ENCODE measurements at places on chromosomes 16 and 17.

DNA sequence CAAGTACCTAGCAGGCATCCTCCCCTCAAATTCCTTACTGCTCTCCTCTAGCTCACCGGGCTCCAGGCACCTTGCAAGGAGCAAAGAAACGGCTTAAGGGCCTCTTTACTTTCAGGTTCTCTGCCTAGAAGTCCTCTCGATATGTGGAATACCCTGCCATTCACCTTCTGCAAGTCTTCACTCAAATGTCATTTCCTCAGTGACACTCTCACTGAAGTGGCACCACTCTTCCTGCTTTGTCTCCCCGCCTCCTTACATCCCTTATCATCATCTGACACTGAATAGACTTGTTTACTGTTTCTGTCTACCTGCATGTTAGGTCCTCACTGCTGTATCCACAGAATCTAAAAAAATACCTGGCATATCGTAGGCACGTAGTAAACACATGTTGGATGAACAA, 947 bp downstream of the SLC7A6OS start:
- no peaks in the 10 kb centered on the region for H3K27me3 ChIP-seq
- no peak for DNase-seq
- peaks cover 42% of the 10 kb centered on the region for H3K4me1 ChIP-seq

- no peaks in the 10 kb centered on the region for H3K36me3 ChIP-seq
- peaks cover 1% of the 10 kb centered on the region for H3K27me3 ChIP-seq
- H3K4me3 ChIP-seq: no peak overlapping the region
- no peak overlapping the region for H3K27ac ChIP-seq
- H3K4me1 ChIP-seq: no peaks in the 10 kb centered on the region
Observed at GRCh38 chr16:81921085-81921814, 90.0 kb downstream of the SDR42E1 start.

DNA sequence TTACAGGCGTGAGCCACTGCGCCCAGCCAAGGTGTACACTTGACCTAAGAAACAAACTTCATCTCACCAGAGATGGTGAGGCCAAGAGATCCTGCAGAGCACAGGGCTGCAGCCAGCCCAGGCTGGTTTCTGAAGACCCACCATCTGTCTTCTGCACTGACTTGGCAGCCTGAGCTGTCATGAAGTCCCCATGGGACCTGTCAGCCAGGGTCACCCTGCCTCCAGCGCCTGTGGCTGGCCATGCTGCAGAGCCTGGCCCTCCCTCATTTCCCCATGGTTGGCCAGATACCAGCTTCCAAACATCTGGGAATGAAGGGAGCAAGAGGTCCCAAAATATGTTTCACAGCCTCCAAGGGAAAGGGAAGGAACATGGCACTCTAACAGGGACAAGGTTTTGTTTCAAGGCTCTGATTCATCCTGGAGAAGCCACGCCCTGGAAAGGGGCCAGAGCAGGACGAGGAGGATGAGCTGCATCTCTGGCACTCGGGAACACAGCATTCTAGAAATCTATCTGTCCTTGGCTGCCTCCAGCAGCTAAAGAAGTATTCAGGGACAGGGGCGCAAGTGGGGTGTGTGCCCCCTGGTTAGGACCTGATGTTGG, 45.3 kb downstream of the DDX19A start:
- peaks cover 45% of the 10 kb centered on the region for H3K36me3 ChIP-seq
- H3K4me3 ChIP-seq: no peak overlapping the region
- no peaks in the 10 kb centered on the region for H3K27me3 ChIP-seq
- peaks cover 4% of the 10 kb centered on the region for H3K4me1 ChIP-seq
- DNase-seq: no peak
- no peak overlapping the region for H3K27ac ChIP-seq

DNA sequence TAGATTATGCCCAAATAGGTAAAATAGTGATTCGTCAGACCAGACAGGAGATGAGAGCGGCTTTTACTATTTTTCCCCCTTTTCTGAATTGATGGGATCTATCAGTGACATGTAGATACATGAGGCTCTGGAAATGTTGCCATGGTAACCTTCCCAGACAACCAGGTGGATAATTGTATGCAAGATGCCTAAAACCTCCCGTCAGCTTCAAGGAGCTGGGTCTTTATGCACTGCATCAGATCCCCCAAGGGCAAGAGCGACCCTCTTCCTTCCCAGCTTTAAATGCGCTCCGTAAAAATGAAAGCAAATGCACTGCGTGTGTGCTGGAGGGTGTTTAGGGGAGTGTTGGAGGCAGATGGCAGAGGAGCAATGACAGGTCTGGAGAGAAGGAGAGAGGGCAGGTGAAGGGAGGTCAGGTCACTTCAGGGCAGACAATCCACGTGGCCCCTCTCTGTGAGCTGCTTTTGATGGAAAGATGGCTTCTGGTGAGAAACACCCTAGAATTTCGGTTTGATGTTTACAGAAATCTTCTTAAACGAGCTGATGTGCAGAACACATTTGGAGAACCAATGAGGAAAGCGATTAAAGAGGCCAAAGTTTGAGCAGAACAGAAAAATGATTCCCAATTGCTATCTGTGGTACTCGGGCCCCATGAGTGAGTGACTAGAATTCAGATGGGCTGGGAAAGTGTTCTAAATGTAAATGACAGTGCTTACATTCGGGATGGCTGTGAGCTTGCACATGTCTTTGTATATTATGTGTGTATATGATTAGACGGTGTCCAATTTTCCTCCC, 461.7 kb upstream of the HSBP1 start:
- no peaks in the 10 kb centered on the region for H3K36me3 ChIP-seq
- H3K4me1 ChIP-seq: no peaks in the 10 kb centered on the region
- peaks cover 5% of the 10 kb centered on the region for H3K27me3 ChIP-seq

DNA sequence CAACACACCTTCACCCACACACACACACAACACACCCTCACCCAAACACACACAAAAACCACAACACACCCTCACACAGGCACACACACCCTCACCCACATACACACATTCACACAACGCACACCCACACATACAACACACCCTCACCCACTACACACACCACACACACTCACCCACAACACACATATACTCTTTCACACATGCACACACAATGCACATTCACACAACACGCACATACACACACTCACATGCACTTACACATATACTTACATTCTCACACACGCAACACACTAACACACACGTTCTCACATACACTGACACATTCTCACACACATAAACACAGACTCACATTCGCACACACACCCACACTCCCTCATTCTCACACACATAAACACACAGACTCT, 3.8 kb downstream of the ASGR1 start:
- peaks cover 17% of the 10 kb centered on the region for H3K36me3 ChIP-seq
- peak overlapping the region; percentile 60 for H3K27ac ChIP-seq
- no peak for DNase-seq

GRCh38 chr16:23629516-23629915, 11.6 kb downstream of the PALB2 start:
- no peaks in the 10 kb centered on the region for H3K27me3 ChIP-seq
- no peak for DNase-seq
- H3K27ac ChIP-seq: no peak overlapping the region
- 0 out of 2 replicates have a peak, but pooled peaks cover 5% of the 10 kb centered on the region for H3K4me1 ChIP-seq
- H3K36me3 ChIP-seq: peaks cover 75% of the 10 kb centered on the region

- no peak overlapping the region for H3K27ac ChIP-seq
- no peak for DNase-seq
- H3K36me3 ChIP-seq: no peaks in the 10 kb centered on the region
- peaks cover 73% of the 10 kb centered on the region for H3K27me3 ChIP-seq
- no peak overlapping the region for H3K4me3 ChIP-seq
Observed at GRCh38 chr16:15808071-15808470, 48.8 kb downstream of the MYH11 start.

DNA sequence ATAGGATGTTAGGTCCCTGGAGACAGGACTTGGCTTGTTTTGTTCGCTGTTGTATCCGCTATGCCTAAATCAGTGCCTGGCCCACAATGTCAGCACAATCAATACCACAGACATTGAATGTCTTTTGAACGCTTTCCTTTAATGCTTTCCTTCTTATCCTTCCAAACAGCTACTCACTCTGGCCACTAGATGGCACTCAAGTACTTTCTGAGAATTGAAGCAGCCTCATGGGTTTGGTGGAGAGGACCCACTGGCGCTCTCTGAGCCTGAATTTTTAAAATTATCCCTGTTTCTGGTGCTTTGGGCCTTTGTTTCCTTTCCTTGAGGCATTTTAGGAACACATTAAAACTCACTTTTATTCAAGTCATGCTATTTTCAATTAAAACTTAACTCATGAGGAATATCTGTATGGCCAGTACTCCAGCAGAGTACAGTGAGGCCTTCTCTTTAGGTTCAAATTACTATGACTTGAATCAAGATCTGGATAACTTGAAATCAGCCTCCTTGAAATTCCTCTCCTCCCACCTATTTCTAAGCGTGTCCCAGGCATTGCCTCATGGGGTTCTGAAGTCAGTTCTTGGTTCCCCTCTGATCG, 3.2 kb upstream of the NLRP1 start:
- peak; percentile 81 for DNase-seq
- H3K27ac ChIP-seq: no peak overlapping the region
- no peaks in the 10 kb centered on the region for H3K4me1 ChIP-seq
- no peaks in the 10 kb centered on the region for H3K27me3 ChIP-seq

- no peak overlapping the region for H3K4me3 ChIP-seq
- H3K4me1 ChIP-seq: no peaks in the 10 kb centered on the region
- no peaks in the 10 kb centered on the region for H3K27me3 ChIP-seq
- H3K27ac ChIP-seq: no peak overlapping the region
- no peak for DNase-seq
Observed at GRCh38 chr16:77882358-77882757, 94.0 kb downstream of the VAT1L start.

- H3K4me1 ChIP-seq: no peaks in the 10 kb centered on the region
- no peak overlapping the region for H3K4me3 ChIP-seq
- no peaks in the 10 kb centered on the region for H3K36me3 ChIP-seq
- H3K27ac ChIP-seq: no peak overlapping the region
Observed at GRCh38 chr16:54591816-54592246, 305.2 kb upstream of the IRX3 start.

Measured in HepG2 (cell line).